MV-4-11 (cell line): ENCODE measurements at places on chromosomes 2 and 18.

DNA sequence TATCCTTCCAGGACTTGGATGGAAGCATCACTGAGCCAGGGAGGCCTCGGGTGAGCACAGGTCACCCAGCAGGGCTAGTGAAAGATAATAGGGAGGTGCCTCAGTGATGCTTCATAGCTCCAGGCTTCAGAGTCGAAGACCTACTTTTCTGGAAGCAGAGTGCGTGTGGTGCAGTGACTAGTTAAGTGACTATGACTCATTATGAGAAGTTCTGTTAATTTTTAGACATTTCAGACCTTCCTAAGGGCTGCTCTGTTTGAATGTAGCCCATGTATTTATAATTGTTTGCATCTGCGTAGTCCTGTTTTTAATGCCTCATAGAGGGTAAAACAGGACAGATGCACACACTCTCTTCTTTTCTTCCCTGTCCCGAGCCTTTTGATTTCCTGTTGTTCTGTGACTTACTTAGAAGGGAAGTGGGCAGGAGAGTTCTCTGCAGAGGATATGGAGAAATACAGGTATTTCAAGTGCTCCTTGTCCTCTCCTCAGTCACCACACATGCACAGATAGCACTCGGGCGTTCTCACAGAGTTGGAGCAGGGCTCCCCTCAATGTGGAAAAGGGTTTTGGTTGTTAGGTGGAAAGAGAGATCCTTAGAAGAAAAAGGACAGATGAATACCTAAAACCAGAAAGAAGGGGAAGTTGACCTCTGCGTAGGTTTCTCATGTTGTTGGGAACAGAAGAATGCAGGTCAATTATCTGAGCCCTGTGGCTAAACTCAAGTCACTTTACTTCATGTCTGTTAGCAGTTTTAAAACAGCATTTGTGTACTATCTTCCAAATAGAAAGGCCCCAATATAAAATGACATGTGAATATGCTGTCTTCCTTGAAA lies 34.7 kb downstream of the RALB start:
- DNase-seq: peak; percentile 44

DNA sequence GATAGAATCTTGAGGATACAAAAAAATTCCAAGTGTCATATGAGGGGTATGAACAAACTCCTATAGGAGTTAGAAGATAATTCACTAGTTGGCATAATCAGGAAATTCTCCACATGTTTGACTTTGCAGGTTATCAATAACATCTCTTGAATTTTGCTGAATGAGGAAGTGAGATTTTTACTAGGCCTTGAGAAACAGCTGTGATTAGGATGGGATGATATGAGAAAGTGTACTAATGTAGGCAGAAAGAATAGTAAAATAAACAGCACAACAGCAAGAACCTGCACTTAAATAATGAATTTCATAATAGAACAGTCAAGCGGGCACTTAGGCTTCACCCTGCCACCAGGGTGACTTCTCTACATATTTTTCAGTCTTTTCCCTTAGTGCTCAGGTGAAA lies 570.8 kb upstream of the CRIM1 start:
- DNase-seq: no peak

- DNase-seq: no peak
Measured at GRCh38 chr2:219638217-219638947, 11.0 kb downstream of the SLC4A3 start.

DNA sequence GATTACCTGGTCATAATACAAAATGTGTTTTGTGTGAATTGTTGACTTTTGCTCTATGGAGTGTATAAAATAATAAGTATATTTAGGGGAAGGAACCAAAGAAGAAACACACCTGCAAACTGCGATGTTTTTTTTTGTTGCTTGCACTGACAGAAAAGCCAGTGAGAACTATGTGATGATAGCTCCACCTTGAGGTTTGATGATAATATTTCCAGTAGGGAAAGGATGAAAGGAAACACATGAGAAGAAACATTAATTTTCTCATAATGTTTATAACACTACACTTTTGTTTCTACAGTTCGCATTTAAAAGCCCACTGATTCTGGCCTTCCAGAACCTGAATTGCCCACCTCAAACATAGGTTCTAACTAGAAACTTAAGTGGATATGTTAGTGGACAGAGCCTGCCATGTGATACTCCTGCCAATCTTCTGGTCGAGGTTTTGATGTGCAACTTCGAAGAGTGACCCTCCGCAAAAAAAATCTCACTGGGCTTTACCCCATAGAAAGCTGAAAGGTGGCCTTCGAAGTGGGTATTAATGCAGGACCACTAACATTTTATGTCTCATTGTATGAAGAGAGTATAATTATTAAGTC lies 476.4 kb upstream of the SPHKAP start:
- no peak for DNase-seq

DNA sequence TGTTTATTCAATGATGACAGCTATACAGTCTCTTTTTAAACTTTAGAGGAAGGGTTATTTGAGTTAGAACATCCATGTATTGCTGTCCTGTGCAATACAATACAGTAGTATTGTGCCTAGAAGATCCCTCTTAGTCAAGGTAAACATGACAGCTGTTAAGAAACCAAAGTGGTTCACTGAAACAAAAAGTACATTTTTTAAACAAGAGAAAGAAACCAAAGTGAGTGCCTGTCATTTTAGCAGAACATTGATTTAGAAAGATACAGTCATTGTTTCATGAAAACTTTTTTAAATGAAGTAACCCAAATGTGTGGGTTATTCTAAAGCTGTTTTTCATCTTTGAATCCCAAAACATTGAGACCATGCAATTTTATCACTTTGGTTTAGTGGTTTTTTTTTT lies 15.5 kb downstream of the ITPRID2 start:
- DNase-seq: no peak

DNA sequence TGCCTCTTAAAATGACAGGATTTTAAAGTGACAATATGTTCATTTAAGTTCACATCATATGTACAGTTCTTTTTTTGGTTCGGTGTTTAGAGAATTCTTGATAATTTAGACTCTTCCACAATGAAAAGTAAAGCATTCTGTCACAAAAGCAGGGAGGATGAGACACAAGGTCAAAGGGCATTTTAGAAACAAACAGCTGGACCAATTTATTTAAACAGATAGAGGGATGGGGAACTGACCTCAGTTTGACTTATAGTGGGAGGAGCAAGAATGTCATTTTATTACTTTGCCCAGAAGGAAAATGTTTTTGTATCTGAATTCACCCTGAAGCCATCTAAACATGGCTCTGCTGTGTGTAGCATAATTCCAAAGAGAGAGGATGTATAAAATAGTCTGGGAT lies 128.5 kb downstream of the MEIS1 start:
- DNase-seq: no peak
